Activated CD4-positive, CD25-positive, alpha-beta regulatory T cell treated with anti-CD3 and anti-CD28 coated beads, Interleukin-2, amount 50 U/mL, for 72 hours (primary cell): ENCODE measurements at places on chromosomes 1 and 21.

DNA sequence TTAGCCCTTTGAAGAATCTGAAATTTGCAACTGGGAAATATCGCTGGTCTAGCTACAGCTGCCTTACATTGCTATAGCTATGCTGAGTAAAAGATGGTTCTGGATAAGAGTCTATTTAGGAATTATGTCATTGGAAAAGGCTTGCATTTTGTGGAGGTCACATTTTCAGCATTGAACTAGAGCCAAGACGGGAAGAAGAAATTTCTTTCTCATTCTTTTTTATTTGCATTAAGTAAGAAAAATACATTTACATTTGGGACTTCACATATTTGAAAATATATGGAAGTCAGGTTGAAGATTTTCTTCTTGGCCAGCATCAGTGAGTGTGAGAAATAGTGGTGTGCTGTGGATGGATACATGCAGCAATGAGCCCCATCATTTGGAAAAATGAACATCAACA, 291.6 kb downstream of the PTBP2 start:
- DNase-seq, result no peak

DNA sequence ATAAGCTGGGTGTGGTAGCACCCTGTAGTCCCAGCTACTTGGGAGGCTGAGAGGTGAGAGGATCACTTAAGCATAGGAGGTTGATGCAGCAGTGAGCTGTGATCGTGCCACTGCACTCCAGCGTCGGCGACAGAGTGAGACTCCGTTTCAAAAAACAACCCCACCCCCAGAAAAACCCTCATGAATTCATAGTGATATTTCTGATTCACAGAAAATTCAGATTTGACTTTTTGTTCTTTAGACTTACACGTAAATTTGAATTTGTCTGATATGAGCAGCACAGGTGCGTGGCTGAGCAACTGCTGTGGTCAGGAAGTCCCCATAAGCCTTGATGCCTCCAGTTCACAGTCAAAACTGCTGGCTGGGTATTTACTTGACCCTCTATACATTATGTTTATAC, 10.0 kb upstream of the MORC3 start:
- DNase-seq, result peak; percentile 50

- DNase-seq, result no peak
Observed at GRCh38 chr1:43123031-43123430, 49.1 kb downstream of the EBNA1BP2 start.

DNA sequence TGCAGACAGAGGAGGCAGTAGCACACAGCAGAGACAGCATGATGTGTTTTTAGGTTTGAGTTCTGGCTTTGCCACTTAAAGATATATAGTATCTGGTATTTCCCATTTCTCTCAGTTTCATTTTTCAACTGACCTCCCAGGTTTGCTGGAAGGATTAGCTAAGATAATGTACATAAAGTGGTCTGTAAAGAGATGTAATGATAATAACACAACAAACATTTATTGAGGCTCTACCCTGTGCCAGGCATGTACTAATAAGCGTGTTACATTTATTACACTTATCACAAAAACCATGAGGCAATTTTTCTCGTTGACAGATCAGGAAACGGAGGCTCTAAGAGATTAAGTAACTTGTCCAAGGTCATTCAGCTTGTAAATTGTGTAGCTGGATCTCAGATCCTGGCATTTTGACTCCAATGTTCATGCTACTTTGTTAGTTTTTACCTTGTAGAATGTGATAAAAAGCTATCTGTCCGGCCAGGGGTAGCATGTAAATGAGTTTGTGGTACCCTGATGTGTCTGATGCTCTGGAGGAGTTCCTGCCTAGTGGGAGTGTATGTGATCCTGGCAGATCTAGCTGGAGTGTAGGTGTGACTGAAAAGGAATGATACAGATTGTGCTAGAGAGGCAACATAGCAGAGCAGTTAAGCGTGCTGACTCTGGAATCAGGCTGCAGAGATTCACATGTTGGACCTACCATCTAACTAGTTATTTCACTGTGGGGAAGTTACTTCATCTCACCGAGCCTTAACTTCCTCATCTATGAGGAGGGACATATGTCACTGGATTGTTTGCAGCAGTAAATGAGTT, 146.6 kb downstream of the VPS13D start:
- no peak for DNase-seq

DNA sequence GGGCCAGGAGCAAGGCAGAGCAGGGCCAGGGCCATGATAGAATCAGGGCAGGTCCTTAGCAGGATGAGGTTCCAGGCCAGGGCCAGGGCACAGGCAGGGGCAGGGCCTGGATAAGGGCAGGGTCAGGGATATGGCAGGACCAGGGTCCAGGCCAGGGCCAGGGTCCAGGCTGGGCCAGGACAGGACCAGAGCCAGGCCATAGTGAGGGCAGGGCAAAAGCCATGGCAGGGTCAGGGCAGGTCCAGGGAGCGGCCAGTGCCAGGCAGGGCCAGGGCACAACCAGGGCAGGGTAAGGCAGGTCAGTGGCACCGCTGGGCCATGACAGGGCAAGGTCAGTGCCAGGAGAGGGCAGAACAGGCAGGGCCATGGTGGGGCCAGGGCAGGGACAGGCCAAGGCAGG, 152.2 kb downstream of the LIPI start:
- no peak for DNase-seq

DNA sequence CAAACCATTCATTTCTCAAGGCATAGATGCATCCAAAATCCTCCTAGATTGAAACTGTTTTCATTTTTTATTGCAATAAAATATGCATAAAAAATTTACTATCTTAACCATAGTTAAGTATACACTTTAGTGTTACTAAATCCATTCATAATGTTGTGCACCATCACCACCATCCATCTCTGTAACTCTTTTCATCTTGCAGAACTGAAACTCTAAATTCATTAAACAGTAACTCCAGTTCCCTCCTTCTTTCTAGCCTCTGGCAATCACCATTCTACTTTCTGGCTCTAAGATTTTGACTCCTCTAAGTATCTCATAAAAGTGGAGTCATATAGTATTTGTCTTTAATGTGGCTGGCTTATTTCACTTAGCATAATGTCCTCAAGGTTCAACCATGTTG, 236.8 kb downstream of the SMYD3 start:
- DNase-seq, result no peak

- no peak for DNase-seq
Observed at GRCh38 chr1:72117621-72118020, 164.7 kb downstream of the NEGR1 start.

DNA sequence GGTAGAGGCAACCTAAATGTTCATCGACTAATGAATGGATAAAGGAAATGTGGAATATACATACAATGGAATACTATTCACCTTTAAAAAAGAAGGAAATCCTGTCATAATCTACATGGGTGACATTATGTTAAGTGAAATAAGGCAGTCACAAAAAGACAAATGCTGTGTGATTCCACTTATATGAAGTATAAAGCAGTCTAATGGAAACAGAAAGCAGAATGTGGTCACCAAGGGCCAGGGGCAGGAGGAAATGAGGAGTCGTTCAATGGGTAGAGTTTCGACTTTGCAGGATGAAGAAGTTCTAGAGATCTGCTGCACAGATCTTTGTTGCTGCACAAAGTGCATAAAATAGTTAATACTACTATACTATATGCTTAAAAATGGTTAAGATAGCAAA, 7.8 kb downstream of the DIPK1A start:
- DNase-seq, result no peak

DNA sequence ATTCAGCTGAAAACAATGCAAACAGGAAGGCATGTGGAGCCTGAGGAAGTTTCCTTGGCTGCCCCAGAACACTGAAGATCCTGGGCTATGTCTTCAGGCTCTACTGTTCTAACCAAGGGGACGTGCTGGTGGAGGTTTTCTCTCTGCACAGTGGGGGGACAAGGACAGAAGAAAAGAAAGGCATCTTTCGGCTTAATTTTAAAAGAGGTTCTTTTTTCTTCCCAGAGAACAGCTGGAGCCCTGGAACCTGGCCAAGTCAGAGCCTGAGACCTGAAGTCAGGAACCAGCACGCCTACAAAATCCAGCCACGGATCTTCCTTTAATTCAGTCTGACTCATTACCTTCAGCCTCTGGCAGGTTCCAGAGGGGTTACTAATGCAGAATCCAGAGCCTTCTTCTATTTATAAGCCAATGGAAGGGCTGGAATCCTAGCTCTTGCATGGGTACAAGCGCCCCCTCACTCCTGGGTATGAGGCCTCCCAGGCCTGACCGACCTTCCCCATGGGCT, 19.8 kb downstream of the CTNNBIP1 start:
- DNase-seq, result no peak

GRCh38 chr1:175539986-175540385, 203.4 kb downstream of the TNR start:
- no peak for DNase-seq

DNA sequence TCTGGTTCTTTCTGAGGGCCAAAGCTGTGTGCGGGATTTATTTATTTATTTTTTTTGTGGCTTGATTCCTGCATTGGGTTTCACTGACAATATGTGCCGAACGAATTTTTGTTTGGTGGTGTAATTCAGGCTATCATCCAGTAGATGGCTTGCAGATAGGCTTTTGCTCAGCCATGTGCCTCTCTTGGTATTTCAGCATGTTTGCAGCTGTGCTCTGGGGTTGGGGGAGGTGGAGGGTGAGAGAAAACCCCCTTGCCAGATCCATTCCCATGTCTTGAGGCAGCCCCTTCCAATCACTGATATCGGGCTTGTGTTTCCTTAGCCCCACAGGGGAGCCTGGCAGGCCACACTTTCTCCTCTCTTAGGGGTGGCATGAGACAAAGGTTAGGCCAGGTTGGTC, 302.4 kb downstream of the PTGER3 start:
- no peak for DNase-seq

DNA sequence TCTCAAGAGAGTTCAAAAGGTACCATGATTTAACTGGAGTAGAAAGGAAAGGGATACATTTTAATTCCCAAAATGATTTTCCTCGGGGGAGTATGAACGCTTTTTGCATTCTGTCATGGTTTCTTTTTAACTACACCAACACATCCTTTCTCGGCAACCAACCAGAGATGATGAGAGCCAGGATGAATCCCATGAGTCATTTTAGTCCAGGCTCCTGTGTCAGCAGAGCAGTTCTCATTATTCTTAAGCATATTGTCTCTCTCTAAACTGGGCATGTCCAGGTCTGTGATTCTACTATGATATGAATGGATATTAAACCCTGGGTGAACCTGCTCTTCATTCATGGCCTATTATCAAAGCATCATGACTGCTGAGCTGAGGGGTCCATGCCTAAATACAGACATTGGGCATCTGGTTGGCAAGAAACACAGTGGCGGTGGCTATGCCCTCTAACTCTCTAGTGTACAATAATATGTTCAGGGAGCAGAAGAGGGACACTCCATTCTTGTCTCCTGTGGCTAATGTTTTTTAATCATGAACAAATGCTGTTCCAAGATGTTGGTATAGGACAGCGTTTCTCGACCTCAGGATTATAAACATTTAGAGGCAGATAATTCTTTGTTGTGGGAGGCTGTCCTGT, 124.3 kb upstream of the ESRRG start:
- DNase-seq, result no peak

DNA sequence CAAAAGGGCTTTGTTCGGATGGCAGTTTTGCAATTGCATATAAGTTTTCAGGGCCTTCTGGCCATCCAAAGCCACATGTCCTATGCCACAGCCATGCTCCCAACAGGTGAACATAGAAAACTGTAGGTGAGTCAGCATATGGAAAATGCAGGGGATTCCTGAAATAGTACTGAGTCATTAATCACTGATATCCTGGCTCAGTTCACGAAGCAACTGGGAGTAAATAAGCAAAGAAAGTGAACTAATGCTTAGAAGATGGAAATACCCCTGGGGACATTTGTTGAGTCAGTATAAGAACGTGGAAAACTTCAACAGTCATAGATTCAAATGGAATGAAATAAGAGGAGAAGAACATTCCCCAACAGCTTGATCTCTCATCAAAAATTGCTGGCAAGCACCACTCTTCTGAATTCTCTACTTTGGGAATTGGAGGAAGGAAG, 148.9 kb upstream of the RUNX1 start:
- DNase-seq, result no peak

DNA sequence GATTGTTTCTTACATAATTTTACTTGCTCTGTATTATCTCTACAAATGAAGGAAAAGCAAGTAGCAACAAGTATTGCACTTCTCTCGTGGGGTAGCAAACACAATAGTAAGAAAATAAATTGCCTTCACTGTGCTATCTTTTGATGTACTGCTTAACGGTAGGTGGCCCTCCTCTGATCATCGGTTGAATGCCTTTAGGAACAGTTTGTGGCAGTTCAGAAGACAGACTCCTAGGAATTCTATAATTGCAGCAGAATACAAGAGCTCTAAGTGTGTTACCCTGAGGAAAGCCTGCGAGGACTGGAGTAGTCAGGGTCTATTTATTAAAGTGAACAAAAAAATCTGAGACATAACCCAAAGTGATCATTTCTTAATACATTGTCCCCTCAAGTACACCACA, 1135.9 kb downstream of the KCNT2 start:
- no peak for DNase-seq

DNA sequence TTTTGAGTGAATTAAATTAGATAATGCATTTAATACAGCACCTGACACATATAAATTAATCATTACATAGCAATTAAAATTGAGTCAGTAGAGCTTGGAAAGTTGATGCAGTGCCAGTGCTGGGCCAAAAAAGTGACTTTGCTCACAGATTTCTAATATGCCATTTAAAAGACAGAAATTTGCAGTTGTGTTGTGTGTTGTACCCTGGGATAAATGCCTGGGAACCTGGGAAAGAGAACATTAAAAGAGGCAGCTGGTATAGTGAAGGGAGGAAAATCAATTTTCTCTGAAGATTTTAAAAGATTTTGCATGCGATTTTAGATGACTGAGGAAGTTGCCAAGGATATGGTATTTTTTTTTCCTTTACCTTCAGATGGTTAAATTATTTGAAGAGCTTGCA, 10.9 kb upstream of the CFH start:
- no peak for DNase-seq

DNA sequence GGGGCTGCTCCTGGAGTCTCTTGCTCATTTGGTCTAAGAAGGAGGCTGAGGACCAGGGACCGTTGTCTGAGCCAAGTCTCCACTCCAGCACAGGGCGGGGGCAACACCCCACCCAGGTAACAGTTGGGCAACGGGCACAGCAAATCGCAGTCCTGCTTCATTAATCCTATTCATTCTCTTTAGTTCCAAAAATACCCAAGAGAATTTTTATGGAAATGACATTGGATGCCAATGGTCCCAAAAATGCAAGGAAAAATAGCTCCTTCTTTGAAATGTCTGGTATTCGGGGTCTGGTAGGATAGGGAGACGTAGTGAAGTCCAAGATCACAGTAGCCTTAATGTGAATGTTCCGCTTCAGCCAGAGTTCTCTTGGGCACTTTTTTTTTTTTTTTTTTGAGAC, 74.0 kb downstream of the ATP5PO start:
- no peak for DNase-seq

DNA sequence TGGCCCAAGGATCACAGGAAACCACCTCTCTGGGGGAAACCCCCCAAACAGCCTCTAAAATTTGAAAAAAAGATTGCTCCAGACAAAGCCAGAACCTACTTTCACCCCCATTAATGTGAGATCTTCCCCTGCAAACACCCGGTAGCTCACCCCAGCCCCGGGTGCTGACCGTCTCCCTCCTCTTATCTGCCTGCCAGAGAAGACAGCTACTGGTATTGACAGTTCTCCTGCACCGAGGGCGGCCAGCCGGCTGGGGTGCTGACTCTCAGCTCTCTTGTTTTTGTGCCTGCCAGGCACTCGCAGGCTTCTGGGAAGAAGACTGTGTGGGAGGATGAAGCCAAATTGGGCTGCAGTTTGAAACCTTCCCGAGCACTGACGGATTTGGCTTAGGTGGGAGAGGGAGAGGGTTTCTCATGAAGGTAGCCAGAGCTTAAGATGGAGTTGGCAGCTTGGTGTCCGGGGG, 48.2 kb downstream of the RASSF5 start:
- peak; percentile 57 for DNase-seq

GRCh38 chr1:89545264-89546038, 20.8 kb downstream of the LRRC8B start:
- no peak for DNase-seq

- DNase-seq, result no peak
Observed at GRCh38 chr1:59383963-59384362, 87.1 kb downstream of the FGGY start.
